ENCODE measurements at places on chromosomes 11 and 22.

- DNase-seq, result no peak
These were observed 133.3 kb downstream of the TBC1D22A start for GRCh38 chr22:46895753-46896152.

DNA sequence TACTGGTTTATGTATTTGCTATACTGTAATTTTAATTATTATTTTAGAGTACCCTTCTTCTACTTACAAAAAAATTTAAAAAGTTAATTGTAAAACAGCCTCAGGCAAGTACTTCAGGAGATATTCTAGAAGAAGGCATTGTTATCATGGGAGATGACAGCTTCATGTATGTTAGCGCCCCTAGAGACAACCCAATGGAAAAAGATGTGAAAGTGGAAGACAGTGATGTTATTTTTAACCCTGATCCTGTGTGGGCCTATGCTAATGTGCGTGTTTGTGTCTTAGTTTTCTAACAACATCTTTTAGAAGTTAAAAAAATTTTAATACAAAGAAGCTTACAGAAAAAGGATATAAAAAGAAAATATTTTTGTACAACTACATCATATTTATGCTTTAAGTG lies 205.0 kb downstream of the FAM76B start:
- DNase-seq, result no peak

DNA sequence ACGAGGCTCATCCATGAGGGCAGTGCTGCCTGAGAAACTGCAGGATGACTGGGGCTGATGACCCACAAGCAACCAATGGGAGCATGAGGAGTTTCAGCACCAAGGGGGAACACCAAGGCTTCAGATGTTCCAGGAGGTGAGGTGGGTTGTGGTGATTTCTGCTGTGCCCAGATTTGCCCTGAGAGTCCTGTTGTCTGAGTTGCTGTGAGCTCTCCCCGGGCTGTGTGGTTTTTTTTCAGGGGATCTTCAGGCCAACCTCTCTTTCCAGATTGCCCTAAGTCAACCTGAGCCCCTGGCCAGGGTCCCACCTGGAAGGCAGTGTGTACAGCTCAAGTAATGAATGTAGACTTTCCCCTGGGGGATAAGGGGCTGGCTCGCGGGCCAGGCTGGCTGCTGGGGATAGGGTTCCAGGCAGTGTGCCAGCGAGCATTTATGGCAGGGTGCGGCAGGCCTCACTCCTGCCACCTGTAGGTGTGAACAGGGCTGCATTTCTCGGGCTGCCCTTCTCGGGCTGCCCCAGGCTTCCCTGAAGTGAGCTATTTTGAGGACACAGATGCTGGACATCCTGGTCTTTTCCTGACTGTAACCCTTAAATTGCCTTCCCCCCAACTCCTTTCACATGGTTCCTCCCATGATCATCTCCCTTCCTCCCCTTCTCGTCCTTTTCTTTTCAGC lies 9.8 kb downstream of the SLC22A6 start:
- no peak for DNase-seq

GRCh38 chr11:111010391-111011274 lies 234.9 kb upstream of the POU2AF2 start:
- no peak for DNase-seq

DNA sequence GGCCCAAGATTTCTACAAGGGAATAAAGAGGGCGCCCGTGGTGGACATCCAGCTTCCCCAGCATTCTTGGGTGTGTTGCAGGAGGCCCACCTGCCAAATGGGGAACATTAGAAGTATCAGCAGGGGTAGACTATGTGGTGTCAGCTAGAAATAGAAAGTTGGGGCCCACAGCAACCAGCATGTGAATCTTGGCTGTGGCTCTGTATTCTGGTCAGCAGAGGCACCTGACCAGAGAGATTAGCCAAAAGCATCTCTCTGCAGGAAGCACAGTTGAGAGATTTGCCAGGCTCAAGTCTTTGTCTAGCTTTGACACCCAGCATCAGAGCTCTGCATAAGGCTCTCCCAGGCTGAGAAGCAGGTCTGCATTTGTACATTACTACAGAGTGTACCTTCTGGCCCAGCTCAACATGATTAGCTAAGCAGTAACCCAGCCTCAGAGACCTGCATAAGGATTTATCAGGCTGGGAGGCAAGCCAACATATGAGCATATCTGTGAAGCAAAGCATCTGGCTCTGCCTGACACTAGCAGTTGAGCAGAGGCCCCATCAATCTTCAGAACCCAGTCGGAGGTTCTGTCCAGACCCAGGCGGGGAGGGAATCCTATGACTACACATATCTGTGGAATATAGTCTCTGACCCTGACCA lies 79.9 kb downstream of the MS4A13 start:
- no peak for DNase-seq

- DNase-seq, result no peak
These were observed 11.9 kb upstream of the PPP6R3 start for GRCh38 chr11:68448604-68449011.

GRCh38 chr22:43707648-43708047 lies 104.5 kb downstream of the EFCAB6 start:
- DNase-seq, result no peak

DNA sequence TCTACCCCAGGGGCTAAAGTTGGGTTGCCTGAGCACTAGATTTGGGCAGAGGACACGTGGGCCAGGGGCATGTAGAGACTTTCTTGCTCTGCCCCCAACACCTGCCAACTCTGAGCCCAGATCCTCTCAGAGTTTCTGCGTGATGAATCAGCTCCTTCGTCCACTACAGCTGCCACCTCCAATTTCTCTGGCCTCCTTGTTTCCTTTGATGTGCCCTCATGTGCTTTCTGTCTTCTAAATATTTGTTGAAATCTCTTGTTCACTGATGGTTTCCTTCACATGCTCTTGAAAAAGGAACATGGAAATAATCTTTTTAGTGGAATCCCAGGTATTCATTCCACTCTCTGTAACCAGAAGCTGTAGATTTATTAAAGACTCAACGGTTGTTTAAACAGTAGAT lies 8.0 kb downstream of the IZUMO1R start:
- DNase-seq, result no peak

DNA sequence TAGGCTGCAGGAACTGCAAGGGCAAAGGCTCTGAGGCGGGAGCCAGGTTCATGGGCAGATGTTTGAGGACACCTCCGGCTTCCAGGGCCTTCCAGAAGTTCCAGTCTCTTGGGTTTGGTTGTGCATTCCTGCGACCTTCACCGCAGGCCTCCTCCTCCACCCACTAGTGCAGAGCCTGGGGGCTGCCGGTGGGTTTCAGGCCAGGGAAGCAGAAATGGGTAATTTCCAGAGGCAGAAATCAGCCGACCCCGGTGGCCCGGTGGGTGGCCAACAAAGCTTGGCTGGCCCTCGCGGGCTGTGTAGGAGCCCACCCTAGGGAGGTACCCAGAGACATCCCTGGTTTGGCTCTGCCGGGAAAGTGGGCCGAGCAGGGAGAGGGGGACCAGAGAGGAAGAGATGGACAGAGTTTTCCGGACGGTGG lies 417 bp upstream of the PHETA2 start:
- DNase-seq, result no peak

DNA sequence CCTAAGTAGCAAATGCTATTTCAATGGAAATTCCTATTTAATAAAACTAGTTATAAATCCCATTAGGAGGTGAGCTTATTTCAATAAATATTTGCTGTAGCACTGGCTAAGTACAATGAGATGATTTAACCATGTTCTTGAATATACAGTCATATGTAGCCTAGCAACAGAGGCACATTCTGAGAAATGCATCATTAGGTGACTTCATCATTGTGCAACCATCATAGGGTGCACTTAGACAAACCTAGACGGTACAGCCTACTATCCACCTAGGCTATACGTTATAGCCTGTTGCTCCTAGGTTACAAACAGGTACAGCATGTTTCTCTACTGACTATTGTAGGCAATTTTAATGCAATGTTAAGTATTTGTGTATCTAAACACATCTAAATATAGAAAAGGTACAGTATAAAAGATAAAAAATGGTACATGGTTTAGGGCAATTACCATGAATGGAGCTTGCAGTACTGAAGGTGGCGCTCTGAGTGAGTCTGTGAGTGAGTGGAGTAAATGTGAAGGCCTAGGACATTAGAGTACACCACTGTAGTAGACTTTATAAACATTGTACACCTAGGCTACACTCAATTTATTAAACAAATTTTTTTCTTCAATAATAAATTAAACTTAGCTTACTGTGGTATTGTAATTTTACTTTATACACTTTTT lies 350.1 kb downstream of the CASP12 start:
- DNase-seq, result no peak

- no peak for DNase-seq
These were observed 442 bp downstream of the PELI3 start for GRCh38 chr11:66467034-66467659.

DNA sequence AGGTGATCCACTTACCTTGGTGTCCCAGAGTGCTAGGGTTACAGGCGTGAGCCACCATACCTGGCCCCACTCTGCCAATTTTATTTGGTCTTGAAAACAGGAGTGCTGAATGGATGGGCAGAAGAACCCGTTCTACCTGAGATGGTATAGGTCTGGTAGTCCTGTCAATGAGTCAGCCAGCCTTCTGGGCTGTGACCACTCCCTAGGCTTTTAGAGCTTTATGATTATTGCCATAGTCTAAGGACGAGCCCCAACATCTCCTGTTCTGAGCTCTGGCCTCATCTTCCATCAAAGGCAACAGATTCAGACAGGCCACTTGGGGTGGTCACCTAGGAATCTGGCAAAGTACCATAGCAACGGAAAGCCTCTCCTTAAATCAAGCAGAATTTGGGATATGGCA lies 11.5 kb downstream of the ZDHHC5 start:
- DNase-seq, result no peak

- DNase-seq, result no peak
These were observed 9.3 kb upstream of the LRP5 start for GRCh38 chr11:68303083-68303482.

DNA sequence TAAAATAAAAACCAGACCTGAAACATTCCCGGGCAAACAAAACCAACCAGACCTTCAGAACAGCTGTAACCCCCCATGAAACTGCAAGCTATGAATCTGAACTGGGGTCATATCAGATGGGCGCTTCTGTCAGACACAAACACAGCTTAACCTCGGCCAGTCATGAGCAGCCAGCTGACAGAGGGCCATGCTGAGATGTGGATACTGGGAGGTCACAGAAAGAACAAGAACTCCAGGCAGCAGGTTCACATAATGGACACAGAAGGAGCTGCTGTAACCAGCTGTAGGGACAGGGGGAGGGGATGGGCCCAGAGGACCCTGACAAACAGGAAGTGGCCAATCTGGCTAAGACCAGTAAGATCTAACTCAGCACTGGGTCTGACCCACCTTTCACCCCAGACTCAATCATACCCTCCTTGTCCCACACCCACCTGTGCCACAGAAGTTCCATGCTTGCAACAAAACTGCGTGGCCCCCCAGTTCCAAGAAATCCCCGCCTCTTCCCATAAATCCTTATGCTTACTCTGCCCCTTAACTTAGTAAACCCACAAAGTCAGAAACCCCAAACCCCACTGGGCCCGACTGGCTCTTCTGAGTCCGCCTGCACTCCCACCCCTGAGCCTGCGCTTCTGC lies 4.0 kb downstream of the APOL4 start:
- DNase-seq, result no peak
